Spinal cord (tissue), 10 donors: ENCODE measurements at places on chromosomes 3 and 15. TPM values are rescaled to one million over a fixed set of nuclear protein-coding genes. Genes with fewer than 3 reads are reported as not detected.

The RBP2 gene
- 0.23 TPM for polyA plus RNA-seq

The MYD88 gene
- 22.2 TPM for polyA plus RNA-seq

The TMEM207 gene
- polyA plus RNA-seq = not detected

The CCR4 gene
- 0.08 TPM for polyA plus RNA-seq

The CTSH gene
- polyA plus RNA-seq = 33.6 TPM

The SERF2 gene
- 536 TPM for polyA plus RNA-seq

The GOLGA6L6 gene
- polyA plus RNA-seq = 0.18 TPM

The GOLGA8T gene
- polyA plus RNA-seq = 0.40 TPM

The HIGD2B gene
- not detected for polyA plus RNA-seq

DNA sequence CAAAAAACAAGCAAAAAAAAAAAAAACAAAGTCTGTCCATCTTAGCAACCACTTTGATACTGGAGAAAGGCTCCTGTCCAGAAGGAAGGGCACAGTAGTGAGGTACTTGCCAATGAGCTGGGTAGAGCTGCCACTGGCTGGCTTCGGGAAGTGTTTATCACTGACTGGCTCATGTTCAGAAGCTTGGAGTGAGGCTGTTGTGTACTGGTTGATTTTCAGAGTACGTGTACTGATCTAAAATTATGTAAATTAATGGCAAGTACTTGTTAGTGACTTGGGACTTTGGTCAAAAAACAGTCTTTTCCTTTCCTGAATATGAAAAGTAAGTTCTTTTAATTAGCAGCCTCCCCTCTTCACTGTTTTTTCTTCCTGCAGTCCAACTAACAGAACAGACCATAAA lies 979 bp upstream of the ZNF621 start:
- H3K4me1 ChIP-seq = peaks cover 14% of the 10 kb centered on the region
- H3K27me3 ChIP-seq = no peaks in the 10 kb centered on the region
- peaks cover 3% of the 10 kb centered on the region for H3K36me3 ChIP-seq
- no peak for DNase-seq

GRCh38 chr15:23567921-23568320 lies 2.4 kb downstream of the MKRN3 start:
- no peak overlapping the region for H3K27ac ChIP-seq
- H3K4me1 ChIP-seq = peaks cover 6% of the 10 kb centered on the region
- DNase-seq = peak; percentile 48
- no peaks in the 10 kb centered on the region for H3K36me3 ChIP-seq
- H3K27me3 ChIP-seq = no peaks in the 10 kb centered on the region
- no peak overlapping the region for H3K4me3 ChIP-seq

GRCh38 chr3:122088531-122088930 lies 33.4 kb downstream of the CD86 start:
- no peaks in the 10 kb centered on the region for H3K27me3 ChIP-seq
- H3K36me3 ChIP-seq = no peaks in the 10 kb centered on the region
- H3K27ac ChIP-seq = no peak overlapping the region
- peaks cover 8% of the 10 kb centered on the region for H3K4me1 ChIP-seq
- H3K4me3 ChIP-seq = no peak overlapping the region

GRCh38 chr3:143331350-143331749 lies 211.8 kb downstream of the CHST2 start:
- DNase-seq = no peak
- peaks cover 9% of the 10 kb centered on the region for H3K4me1 ChIP-seq
- H3K36me3 ChIP-seq = no peaks in the 10 kb centered on the region
- no peak overlapping the region for H3K27ac ChIP-seq

- no peaks in the 10 kb centered on the region for H3K4me1 ChIP-seq
- DNase-seq = no peak
- no peaks in the 10 kb centered on the region for H3K27me3 ChIP-seq
- no peaks in the 10 kb centered on the region for H3K36me3 ChIP-seq
These were observed 589.0 kb upstream of the DPPA4 start for GRCh38 chr3:109926376-109926775.

- H3K27ac ChIP-seq = no peak overlapping the region
- H3K4me1 ChIP-seq = no peaks in the 10 kb centered on the region
- no peaks in the 10 kb centered on the region for H3K27me3 ChIP-seq
- peaks cover 4% of the 10 kb centered on the region for H3K36me3 ChIP-seq
These were observed 31.9 kb downstream of the NCK1 start for GRCh38 chr3:136893848-136894443.

- H3K27ac ChIP-seq = no peak overlapping the region
- H3K4me3 ChIP-seq = no peak overlapping the region
These were observed 97.1 kb upstream of the TNFAIP8L3 start for GRCh38 chr15:51191766-51192165.

- peaks cover 7% of the 10 kb centered on the region for H3K4me1 ChIP-seq
- H3K27me3 ChIP-seq = no peaks in the 10 kb centered on the region
- no peak overlapping the region for H3K27ac ChIP-seq
- no peak overlapping the region for H3K4me3 ChIP-seq
- DNase-seq = no peak
These were observed 5.1 kb downstream of the PRC1 start for GRCh38 chr15:90989040-90989768.

DNA sequence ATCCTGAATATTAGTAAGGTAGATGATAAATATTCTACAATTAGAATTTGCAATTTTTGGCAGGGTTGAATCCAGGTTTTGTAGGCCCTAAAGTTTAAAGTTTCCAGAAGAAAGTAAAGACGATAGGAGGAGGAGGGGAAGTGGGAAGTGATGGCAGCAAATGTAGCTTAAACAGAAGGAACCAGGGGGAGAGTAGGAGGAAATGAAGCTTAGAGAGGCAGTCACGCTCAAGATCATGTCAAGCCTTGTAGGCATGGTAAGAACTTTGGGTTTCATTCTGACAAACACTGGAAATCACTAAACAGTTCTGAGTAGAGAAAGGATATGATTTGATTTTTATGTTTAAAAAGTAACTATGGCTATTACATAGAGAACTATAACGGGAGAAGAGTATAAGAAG lies 63.9 kb downstream of the NR2E3 start:
- H3K4me1 ChIP-seq = no peaks in the 10 kb centered on the region
- H3K4me3 ChIP-seq = no peak overlapping the region
- no peak for DNase-seq
- H3K36me3 ChIP-seq = peaks cover 12% of the 10 kb centered on the region
- no peaks in the 10 kb centered on the region for H3K27me3 ChIP-seq
- no peak overlapping the region for H3K27ac ChIP-seq
